ENCODE measurements at places on chromosomes 16 and 17.

- no peak for DNase-seq
Observed at GRCh38 chr16:83145297-83145696, 518.5 kb downstream of the CDH13 start.

- DNase-seq, result no peak
Observed at GRCh38 chr16:47713225-47713595, 252.1 kb downstream of the PHKB start.

- no peak for DNase-seq
Observed at GRCh38 chr16:52834736-52835465, 217.8 kb downstream of the CHD9NB start.

DNA sequence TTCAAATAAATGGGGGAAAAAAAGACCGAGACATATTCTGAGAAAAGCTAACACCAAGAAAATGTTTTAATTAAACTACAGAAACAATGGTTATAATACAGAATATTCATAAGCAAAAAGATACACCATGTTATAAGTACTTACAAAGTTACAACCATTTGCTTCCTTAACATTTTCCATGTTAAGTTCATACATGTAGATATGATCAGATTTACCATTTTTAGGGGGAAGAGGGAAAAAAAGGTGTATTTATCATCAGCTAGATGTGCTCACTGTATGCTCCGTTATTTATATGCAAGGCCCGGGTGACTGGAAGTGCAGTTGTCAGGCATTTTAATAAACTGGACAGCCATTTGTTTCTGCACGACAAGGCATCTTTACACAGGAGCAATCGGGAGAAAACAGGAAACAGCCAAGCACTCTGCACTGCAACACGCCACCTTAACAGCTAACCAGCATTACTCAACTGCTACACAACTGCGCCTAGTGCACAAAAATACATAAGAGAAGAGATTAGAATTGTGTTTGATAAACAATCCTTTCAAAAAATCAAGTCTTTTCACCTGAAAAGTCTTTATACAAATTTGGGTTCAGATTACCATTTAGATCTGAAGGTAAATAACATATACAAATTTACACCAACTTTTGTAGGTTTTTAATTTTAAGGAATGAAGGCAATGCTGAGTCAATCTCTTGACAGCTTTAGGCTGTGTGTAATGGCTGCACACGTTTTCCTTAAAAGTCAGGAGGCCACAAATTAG lies 2.9 kb downstream of the SRSF2 start:
- DNase-seq, result no peak

DNA sequence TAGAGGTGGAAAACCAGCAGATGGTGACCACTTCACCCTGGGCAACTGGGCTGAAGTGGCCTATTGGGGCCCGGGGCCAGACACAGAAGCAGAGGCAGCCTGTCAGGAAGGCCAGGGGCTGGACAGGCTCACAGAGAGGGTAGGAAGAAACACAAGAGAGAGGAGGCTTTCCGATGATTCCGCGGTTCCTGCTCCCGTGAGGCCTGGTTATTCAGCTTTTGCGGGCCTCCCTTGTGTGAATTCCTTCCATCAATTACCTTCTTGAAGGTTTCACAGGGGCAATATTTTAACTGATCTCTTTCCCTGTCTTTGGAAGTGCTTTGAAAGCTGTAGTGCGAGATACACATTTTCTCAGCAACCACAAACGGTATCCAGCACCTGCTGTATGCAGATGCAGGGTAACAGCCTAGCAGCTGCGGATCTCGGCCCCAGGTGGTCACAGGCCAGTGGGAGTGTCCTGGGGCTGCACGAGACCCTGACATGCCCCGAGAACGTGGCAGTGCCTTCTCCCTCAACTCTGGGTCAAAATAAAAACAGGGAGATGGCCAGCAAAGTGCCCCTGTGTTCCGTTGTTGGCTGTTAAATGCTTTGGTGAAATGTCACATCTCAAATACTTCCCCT lies 11.6 kb upstream of the CMIP start:
- no peak for DNase-seq

GRCh38 chr17:34252444-34253138 lies 2.5 kb upstream of the CCL2 start:
- DNase-seq, result no peak

DNA sequence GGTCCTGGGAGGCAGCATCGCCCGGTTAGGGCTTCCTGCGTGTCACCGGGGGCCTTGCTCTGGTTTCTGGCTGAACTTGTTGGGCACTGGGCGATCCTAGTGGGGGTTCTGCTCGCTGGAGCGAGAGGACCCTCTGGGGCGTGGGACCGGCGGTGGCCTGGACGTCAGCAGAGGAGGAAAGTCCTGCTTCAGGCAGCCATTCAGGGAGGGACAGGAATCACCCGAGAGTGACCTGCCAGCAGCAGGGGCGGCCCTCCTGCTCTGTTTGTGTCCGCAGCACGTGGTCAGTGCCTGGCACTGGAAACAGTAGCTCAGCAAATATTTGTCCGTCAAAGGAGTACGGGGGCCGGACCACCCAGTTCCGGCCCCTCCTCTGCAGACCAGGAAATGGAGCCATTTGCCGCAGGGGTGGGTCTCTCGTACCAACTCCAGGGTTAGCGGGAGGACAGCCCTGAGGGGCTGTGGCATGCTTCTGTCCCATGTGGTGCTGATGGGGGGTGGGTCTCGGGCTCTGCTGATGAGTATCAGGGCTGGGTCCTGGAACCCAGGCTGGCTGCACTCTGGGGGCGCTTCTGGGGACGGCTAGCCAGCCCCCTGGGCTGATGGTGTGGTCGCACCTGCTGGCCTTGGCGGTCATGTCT lies 48.3 kb downstream of the BAIAP2 start:
- DNase-seq, result no peak
